ENCODE measurements at places on chromosomes 1 and 21.

DNA sequence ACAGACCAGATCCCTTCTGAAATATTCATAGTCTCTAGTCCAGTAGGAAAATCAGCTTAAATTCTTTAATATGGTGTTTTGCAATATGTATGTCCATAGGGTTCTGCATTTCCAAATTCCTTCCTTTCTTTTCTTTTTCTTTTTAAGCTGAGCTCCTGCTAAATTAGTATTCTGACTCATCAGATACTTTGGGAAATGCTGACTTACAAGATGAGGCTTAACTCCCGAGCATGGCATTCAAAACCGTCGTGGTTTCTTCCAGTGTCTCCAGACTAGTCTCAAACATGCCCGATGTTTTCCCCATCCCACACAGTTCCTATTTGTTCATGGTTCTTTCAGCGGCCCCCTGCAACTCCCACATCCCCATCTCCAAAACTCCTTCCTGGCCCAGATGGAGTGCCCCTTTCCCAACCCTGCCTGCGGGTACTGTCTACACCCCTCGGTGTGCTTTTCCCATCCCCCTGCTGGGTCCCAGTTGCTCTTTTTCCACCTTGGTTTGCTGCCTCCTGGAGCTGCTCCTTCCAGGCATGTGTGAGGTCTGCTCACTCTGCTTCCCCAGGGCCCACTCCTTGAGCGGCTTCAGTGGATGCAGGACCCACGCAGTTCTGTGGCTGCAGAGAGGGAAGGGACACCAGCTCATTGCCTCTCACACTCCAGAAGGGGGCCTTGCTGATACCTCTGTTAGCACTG is 19.5 kb upstream of the ETV3 start:
- no peak for DNase-seq

DNA sequence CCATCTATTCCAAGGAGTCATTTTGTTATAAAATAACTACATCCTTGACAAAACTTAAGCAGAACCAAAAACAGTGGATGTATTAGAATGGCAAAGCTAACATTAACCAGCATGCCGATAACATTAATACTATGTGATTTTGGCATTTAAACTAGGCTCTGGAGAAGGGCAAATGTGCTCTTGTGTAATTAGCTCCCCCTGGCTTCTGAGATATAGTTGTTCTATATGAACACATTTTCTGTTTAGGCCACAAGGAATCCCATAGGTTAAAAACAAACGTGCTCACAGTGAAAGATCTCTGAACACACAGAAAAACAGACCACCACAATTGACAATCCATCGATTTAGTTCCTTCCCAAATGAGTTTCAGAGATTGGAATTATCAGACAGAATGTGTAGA is 57.4 kb upstream of the TARS2 start:
- peak; percentile 43 for DNase-seq

DNA sequence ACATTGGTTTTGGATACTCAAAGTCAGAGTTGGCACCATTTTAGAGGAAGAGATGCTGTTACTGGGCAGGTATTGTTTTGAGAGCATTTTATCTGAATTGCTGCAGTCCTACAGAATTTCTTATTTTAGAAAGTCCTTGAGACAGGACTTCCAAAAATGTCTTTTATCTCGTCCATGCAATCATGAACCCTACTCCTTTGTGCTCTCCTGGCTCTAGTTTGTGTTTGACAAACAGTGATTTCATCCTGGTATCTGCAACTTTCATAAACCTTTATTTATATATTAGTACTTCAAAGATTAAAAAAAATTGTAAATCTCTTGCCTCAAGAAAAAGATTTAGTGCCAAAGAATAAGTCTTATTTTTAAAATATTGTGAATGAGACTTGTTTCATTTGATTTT is 4.6 kb upstream of the ARPC5 start:
- DNase-seq: no peak

GRCh38 chr1:84135341-84135740 is 8.7 kb upstream of the PRKACB start:
- DNase-seq: no peak

DNA sequence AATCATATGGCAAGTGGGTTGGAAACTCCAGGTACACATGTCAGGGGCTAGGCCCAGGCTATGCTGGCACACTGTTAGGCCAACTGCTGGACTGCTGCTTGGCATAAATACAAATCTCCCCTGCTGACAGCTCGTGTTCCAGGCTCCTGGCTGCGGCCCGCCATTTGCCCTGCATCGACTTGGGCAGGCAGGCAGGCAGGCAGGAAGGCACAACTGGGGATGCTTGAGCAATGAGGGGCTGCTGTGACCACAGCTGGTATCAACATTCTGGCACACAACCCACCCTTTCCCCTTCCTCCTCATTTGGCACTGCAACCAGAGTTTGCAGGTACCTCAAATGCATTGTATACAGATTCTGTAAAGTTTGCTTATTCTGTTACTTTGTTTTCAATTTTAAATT is 53.2 kb downstream of the SAMSN1 start:
- DNase-seq: no peak

DNA sequence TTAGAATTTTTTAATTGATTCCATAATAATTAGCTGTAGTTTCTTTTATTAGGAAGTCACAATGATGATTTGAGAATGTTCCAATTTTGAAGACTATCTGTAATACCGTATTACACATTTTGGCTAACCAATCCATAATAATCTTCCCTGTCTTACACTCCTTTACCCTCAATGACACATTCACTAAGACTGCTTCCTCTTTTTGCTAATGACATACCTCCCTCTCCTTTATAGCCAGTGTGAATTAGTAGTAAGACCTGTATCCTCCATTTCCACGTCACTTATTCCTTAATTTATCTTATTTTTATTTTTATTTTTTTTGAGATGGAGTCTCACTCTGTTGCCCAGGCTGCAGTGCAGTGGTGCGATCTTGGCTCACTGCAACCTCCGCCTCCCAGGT is 10.1 kb downstream of the KDM1A start:
- no peak for DNase-seq

DNA sequence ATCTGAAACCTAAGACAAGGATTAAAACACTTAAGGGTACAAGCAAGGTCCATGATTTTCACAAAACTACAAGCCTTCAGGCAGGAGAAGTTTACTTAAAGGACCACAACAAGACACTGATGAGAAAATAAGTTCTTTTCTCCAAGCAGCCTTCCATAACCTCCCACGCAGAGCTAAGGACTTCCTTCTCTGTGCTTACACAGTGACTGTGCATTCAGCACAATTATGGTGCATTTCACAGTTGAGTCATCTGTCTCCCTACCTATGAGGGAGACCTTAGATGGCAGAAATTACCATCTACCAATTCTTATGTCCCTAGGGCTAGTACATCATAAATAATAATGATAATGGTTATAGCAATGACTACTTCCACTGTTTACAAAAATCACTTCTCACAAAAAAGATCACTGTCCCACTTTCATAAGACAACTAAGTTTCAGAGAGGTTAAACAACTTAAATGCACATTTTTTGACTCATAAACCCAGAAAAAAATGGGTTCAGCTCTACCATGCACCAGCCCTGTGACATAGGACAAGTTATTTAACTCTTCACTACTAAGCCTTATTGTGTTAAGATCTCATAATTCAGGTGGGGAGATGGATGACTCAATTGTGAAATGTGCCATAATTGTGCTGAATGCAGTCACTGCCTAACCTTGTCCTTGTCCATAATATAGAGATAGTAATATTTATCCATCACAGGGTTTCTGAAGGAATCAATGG is 45.3 kb downstream of the TARBP1 start:
- peak; percentile 44 for DNase-seq

- DNase-seq: peak; percentile 57
Measured at GRCh38 chr1:152182944-152183361, 23.9 kb upstream of the RPTN start.

DNA sequence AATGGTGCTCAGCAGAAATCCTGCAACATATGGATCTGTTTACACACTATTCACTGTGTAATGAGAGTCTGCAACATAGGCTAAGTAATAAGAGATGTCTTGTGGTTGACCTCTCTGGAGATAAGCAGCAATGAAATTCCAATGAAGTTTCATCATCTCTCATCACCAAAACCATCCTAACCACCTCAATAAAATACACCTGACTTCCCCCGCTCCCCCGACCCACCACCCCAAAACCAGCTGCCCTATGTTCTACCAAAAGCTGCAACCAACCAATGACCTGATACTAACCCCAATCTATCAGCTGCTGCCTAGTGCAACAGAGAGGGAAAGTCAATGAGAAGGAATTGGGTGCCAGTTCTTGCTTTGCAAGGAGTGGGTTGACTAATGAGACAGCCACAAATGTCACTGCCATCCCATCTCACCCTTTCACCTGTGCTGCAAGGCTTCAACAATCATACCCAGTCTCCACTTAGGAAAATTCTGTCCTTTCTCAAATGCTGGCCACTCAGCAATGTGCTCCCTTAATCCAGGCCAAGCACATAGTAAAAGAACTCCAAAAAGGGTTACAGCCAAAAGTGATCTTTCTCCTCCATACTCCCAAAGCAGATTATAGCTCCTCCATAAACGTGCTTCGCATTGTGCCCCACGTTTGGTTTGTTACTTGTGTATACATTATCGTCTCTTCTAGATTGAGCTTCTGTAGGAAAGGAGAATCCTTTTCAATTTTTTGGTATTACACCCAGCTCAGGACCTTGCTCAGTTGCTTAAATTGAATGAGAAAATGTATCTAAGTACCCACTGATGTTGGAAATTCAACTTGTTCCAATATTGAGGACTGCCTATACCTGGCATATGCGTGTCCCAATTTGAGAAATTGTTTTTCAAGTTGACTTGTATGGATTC is 29.0 kb downstream of the MRPL39 start:
- DNase-seq: no peak

GRCh38 chr1:57620605-57621004 is 196.7 kb upstream of the DAB1 start:
- no peak for DNase-seq

- no peak for DNase-seq
Measured at GRCh38 chr1:13892671-13893325, 192.8 kb downstream of the PRDM2 start.

GRCh38 chr1:189834813-189835212 is 642.9 kb downstream of the BRINP3 start:
- DNase-seq: no peak

All from RKO (cell line).